ENCODE measurements at places on chromosomes 5 and 9.

DNA sequence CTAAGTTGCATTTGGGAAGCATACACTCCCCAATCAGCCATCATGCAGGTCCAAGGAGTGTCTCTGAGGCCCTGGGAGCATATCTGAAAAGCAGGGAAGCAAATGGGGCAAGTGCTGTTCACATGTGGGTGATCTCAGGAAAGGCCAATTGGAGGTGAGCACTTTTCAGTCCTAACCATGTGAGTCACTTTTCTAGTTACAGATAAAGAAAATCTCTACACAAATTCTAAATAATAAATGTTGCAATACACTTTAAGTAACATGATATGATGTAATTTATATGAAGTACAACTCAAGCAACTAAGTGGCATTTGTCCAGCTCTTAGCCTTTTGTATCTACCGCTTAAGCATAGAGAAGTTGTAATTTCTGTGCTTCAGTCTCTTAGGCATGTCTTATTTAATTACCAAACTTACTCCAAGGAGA lies 18.4 kb downstream of the ADAMTS16 start:
- no peak for DNase-seq

GRCh38 chr5:61228229-61228628 lies 66.0 kb upstream of the SMIM15 start:
- DNase-seq, result no peak

DNA sequence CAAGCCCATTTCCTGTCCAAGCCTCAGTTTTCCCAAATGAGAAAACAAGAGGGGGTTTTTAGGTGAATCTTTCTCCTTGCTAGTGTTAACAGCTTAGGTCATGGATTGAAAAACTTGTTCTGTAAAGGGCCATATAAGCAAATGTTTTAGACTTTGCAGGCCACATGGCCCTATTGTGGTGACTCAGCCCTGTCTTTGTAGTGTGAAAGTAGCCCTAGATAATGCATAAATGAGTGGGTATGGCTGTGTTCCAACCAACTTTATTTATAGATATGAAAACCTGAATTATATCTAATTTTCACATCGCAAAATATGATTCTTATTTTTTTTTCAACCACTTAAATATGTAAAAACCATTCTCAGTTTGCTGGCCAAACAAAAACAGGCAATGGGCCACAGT lies 6.9 kb upstream of the BARX1 start:
- no peak for DNase-seq

DNA sequence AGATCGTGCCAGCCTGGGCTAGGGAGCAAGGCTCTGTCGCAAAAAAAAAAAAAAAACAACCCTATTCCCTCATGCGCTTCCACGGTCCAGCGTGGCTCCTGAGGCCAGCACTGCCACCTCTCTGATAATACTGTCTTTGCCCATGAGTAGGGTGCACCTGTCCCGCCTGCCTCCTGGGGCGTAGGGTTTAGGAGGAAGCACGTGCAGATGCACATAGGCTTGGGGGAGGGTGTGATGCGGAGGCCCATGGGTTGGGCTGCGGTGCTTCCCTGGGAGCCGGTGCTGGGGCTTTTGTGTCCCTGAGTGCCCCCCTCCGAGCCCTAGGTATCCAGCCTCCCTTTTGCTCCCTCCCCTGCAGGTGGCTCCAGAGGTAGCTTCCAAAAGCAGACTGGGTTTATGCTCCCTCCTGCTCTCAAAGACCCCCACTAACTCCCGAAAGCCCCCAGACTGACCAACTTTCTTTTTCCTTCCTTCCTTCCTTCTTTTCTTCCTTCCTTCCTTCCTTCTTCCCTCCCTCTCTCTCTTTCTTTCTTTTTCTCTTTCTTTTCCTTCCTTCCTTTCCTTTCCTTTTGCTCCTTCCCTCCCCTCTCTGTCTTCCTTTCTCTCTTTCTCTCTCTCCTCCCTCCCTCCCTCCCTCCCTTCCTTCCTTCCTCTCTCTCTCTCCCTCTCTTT lies 12.8 kb downstream of the FGFR4 start:
- DNase-seq, result no peak

DNA sequence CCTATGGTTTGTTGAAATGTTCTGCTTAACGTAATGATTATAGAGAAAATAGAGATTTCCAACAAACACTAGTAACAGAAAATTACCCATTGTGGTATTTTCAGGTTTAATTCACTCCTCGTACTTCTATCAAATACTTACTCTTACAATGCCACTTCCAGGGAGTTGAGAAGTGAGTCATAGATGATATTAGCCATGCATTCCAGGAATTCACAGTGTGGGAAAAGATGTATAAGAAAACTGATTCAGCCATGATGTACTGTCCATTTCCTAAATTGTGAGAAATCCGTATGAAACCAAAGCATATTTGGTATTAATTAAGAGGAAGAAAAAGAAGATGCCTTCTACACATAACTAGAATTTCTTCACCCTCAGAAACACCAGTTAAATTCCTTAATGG lies 1854.6 kb upstream of the WWC1 start:
- DNase-seq, result no peak

DNA sequence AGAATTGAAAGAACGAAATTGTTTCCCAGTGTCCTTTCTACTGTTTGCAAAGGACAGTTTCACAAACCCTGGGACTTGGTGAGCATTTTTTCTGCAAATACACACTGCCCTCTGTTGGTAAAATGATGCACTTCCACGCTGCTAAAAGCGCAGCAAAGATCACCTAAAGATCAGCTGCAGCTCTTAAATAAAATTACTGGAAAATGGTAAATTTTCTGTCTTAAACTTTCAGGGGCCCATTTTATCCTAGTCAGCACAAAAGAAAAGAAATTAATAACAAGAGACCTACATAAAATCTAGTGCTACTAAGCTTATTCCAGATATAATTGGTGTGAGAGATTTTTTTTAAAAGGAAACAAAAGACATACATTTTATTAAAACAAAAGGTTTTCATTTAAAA lies 566.0 kb downstream of the CAAP1 start:
- no peak for DNase-seq

GRCh38 chr9:21854594-21854993 lies 52.2 kb downstream of the MTAP start:
- no peak for DNase-seq

DNA sequence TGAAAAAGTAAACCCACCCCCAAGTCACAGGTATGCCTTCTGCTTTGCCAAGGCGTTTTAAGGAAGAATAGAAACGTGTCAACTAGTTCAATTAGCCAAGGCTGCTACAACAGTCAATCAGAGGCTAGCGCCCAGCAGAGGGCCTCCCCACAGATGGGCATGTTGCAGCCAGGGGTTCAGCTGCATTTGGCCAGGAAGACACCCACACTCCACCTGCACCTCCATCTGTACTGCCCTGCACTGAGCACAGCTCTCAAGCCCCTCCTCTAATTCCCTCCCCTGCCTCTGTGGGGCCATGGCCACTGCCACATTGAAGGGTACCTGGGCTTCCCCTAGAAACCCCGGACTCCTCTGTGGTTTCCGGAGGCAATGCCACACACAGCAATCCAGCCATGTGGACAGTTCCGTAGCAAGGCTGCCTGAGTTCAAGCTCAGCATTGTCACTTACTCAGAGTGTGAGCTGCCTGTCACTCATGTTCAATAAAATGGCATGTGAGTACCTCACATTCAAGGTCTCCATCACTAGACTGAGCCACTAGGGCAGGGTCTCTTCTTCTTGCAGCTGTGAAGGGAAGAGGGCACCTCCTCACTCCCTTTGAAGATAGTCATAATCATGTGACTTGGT lies 248.4 kb downstream of the IRX2 start:
- DNase-seq, result no peak

DNA sequence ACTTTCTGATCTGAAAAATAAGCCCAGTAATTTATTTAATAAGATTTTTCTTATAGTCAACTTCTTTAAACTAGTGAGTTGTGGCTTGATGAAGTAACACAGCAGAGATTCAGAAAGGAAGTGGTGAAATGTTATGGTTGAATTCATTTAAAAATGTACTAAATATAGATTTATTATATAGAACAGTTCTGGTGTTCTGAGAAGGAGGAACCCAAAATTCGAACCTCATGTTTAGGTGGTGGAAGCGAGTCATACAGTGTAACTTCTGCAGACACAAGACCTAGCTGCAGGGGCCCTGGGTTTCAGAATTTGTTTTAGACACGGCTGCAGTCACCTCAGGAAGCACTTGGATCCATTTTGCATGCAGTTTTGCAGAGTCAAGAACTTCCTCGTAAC lies 188.2 kb downstream of the TRIO start:
- no peak for DNase-seq

- DNase-seq, result no peak
Measured at GRCh38 chr9:135340726-135341475, 138.7 kb upstream of the PPP1R26 start.

DNA sequence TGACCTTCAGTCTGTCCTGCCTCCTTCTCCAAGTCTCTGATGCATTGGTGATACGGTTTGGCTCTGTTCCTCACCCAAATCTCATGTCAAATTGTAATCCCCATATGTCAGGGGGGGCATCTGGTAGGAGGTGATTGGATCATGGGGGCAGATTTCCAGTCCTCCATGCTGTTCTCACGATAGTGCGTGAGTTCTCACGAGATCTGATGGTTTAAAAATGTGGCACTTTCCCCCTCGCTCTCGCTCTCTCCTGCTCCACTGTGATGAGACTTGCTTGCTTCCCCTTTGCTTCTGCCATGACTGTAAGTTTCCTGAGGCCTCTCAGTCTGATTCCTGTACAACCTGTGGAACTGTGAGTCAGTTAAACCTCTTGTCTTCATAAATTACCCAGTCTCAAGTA lies 14.7 kb upstream of the ANKRD34B start:
- DNase-seq, result no peak

- no peak for DNase-seq
Measured at GRCh38 chr9:127904561-127905003, 5.2 kb upstream of the ST6GALNAC6 start.

GRCh38 chr9:5870691-5871090 lies 20.0 kb upstream of the MLANA start:
- no peak for DNase-seq

GRCh38 chr9:128773049-128773448 lies 1.3 kb upstream of the ZER1 start:
- DNase-seq, result no peak

- DNase-seq, result no peak
Measured at GRCh38 chr5:171874234-171874633, 88.6 kb downstream of the SMIM23 start.

GRCh38 chr9:77872177-77872576 lies 159.4 kb downstream of the GNAQ start:
- DNase-seq, result no peak

DNA sequence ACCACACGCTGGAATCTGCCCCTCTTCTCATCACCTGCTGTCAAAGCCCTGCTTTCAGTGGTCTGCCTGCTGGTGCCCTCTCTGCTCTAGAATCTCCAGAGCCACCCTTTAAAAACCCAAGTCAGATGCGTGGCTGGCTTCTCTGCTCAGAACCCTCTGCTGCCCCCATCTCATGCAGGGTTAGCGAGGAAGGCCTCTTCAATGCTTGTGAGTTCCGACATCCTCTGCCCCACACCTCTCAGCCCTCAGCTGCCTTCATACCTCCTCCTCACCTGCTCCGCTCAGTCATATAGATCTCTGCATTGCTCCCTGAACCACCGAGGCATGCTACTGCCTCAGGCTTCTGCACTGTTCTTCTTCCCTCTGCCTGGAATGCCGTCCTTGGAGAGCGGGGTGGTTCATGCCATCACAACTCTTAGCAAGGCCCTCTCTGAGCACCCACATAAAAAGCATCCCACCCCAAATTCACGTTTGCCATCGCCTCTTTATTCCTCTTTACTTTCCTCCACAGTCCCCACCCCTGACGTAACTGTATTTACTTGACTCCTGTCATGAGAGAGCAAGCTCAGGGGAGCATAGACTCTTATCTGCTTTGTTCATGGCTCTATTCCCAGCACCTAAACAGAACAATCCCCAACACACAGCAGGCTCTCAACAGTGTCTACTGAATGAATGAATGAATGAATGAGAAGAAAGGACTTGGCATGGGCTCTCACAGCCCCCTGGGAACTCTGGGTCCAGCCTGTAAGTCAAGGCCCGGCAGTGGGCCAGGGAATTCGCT lies 10.4 kb downstream of the SHB start:
- no peak for DNase-seq

DNA sequence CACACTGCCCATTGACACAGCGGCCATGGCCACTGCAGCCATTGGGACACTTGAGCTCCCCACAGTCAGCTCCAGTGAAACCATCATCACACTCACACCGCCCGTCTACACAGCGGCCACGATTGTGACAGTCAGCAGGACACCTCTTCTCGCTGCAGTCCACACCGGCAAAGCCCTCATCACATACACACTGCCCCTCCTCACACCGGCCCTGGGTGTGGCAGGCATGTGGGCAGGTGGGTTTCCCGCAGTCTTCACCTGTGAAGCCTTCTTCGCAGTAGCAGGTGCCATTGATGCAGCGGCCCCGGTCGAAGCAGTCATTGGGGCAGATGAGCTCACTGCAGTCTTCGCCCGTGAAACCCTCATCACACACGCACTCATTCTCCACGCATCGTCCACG lies 31.5 kb downstream of the TNC start:
- no peak for DNase-seq

- DNase-seq, result no peak
Measured at GRCh38 chr9:89996116-89996515, 391.3 kb downstream of the GADD45G start.

DNA sequence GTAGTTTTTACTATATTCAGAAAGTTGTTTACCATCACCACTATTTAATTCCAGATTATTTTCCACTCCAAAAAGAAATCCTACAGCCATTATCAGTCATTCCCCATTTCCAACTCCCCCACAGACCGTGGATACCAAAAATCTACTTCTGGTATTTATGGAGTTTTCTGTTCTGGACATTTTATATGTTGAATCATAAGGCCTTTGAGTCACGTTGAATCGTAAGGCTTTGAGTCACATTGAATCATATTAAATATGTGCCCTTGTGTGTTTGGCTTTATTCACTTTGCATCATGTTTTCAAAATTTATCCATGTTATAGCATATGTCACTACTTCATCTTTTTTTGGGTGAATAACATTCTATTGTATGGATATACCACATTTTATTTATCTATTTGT lies 454.1 kb upstream of the NUDT12 start:
- no peak for DNase-seq

DNA sequence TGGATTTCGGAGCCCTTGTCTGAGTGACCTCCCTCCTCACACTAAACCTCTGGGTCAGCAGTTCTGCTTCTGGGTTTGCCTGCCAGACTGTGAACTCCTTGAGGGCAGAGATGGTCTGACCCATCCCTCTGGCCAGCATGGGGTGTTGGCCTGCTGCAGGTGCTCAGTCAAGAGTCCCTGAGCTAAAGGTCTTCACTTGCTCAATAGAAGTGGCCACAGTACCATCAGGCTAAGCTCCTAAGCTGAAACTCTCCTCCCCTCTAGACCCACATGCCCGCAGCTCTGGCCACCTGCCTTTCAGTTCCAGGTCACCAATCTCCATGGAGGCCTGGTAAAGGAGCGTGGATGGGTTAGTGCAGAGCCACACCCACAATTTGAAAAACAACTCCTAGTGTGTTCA lies 316.6 kb downstream of the SPOCK1 start:
- no peak for DNase-seq

DNA sequence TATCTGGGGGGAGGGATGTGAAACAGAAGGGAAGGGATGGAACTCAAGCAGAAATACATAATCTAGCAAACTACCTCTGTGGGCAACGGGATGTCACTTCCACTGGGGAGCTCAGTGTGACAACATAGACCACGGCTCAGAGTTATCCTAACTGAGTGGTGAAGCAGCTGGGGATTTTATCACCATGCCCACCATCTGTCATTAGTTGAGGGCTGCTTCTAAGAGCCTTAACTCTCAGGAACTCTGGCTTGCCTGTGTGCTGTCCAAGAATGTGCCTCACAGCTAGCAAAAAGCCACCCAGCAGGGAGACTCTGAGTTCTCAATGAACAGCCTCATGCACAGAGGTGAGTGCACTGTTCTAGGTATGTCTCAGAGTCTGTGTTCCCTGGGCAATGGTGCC lies 90.6 kb upstream of the CXCL14 start:
- DNase-seq, result no peak
